ENCODE measurements at places on chromosomes 5 and 9.

GRCh38 chr5:147453875-147454814, 55.7 kb downstream of the DPYSL3 start:
- DNase-seq: peak; percentile 96

DNA sequence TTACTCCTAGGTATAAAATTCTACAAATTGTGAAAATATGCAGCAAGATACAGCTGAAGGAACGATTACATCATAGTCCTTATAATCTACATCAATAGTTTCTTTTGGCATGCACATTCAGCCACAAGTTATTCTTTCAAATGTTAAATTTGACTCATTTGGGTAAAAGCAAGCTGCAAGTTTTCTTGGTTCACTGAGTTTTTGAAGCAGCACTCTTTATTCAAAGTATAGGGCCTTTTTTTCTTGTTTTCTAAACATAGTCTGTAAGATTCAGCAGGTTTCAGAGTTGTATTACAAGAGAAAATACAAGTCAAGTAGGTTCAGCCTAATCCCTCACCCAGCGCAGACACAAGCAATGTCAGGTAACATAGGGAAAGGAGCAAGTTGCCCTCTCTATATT, 981.5 kb downstream of the PTPRD start:
- no peak for DNase-seq

GRCh38 chr9:12318732-12319685, 374.2 kb upstream of the TYRP1 start:
- DNase-seq: no peak

DNA sequence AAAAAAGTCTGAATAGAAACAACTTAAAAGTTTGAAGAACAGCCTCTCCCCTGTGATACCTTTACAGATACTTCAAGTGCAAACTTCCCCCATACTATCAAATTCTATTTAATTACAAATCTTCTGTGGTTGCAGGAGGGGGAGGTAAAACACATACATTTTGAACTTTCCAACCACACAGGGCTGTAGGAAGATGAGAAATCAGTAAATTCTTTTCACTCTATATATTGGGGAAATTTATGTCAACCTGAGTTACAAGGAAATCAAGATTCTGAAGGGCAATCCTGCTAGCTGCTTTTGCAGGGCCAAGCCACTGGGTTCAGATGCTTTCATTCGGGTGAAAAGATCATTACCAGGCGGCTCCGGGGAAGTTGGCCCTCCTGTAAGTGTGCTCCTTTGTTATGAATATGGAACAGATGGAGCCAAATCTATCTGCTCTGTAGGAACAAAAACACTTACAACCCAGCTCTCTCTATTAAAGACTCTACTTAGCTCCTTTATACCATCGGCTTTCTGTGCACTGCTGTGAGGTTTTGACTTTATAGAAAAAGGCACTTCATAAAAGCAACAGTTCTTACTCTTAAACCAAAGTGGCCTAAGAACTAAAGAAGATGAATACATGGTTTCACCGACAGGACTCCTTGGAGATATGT, 269.1 kb downstream of the EFNA5 start:
- DNase-seq: no peak

GRCh38 chr9:136122425-136123383, 4.0 kb upstream of the TMEM250 start:
- peak; percentile 86 for DNase-seq

- no peak for DNase-seq
These were observed 1499.6 kb downstream of the EFNA5 start for GRCh38 chr5:106171132-106171531.

- no peak for DNase-seq
These were observed 427.8 kb downstream of the CDH9 start for GRCh38 chr5:26610577-26610976.

- no peak for DNase-seq
These were observed 22.1 kb downstream of the GOLM1 start for GRCh38 chr9:86077276-86077675.

- no peak for DNase-seq
These were observed 364.1 kb downstream of the PRELID2 start for GRCh38 chr5:145471026-145471425.

DNA sequence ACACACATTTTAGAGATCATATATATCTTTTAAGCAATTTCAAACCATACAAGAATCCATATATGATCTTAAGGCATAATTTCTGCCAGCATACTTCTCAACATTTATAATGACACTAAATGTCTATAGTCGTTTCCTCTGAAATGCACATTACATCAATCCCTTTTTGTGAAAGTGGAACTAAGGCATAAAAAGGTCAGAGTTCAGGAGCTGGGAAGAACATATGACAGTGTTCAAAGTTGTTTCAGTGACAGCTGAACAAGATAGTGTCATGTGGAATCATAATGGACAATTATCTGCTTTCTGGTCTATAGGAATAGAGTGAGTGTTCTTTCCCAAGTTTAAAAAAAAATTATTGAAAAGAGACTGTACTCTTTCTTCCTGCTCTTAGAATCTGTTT, 2.4 kb upstream of the MOB3B start:
- DNase-seq: no peak

DNA sequence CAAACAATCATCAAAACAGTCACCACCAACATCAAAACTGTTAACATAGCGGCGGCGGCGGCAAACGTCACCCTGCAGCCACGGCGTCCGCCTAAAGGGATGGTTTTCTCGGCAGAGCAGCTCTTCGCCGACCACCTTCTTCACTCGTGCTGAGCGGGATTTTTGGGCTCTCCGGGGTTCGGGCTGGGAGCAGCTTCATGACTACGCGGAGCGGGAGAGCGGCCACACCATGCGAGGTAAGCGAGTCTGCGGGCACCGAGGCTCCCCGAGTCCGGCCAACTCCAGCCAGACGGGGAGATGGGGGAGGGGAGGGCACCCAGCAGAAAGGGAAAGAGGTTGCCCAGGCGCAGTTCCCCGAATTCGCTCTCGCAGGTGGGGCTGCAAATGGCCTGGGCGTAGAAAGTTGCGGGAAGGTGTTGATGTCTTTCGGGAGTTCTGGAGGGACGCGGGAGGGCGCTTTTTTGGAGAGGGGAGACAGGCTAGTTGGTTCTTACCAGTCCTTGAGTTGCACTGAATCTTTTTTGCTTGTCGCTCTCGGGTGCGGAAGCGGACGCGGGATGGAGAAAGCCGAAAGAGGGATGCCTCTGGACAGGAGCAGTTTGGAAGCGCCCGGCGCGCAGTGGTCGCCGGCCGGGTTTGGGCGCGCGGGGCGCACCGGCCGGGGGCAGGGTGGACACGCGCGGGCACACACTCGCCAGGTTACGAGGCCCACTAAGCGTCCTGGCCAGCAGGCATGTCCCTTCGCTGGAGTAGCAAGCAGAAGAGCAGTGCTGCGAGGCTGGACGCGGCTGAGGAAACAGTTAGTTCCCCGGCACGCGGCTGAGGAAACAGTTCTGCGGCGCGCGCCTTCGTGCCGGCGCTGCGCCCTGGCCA, 849 bp downstream of the RORB start:
- peak; percentile 65 for DNase-seq

DNA sequence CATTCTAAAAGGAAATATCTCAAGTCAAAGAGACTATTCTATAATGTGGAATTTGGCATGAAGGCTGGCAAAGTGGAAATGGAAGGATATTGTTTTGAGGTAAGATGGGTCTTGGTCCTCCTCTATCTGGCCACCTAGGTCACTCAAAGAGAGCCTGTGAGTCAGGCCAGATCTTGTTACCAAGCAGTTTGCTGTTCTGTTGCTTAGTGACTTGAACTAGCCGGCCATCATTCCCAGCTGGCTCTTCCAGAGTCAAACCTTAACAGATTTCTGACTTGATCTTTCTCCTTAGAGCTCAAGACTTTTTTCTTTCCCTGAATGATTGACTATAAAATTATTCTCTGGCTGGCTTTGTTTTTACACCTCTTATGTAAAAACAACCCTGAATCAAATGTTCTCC, 136.1 kb downstream of the PDE4D start:
- DNase-seq: no peak

DNA sequence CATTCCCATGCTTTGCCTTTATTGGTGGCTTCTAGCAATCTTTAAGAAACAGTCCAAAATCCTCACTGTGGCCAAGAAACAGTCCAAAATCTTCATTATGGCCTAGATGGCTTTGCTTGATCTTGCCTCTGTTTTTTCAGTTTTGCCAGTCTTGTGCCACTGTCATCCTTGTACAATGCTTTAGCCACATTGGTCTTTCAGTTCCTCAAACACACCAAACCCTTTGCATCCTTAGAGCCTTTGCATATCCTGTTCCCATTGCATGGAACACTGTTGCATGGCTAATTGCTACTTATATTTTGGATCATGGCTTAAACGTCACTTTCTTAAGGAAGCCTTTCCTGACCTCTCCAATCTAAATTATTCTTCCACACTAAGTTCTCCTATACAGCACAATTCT, 22.1 kb downstream of the MRRF start:
- DNase-seq: no peak

DNA sequence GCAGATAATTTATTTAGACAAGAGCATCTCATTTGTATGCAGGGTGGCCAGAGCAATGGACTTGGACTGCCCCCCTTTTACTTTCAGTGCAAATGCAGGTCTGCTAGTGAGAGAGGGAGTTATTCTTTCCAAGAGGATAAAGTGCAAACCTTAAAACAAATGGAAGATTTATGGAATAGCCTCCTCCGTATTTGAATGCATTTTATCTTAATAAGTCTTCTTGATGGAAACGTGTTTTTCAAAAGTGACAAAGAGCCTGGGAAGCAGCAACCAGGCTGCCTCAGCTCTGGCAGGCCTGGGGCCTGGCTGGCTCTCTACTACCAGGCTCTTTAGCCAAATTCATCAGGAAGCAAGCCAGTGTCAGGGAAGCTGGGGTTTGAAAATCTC, 6.8 kb downstream of the NR2F1 start:
- no peak for DNase-seq

DNA sequence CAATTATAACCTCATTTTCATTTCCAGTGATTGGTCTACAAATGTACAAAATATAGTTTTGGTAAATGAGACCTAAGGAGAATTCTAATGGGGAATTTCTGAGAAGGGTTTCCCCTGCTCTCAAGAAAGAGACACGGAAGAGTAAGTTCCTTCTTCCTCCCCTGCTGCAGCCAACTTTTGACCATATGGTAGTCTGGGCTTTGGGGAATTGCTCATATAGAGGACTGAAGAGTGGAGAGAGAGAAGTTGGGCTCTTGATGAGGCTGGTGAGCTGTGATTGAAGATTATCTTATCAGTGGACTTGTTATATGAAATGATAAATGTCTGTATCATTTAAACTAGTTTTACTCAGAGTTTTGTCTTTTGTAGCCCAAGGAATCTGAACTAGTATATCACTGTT, 4.3 kb upstream of the LNPEP start:
- no peak for DNase-seq

GRCh38 chr9:1100945-1101344, 50.8 kb downstream of the DMRT2 start:
- DNase-seq: peak; percentile 67

DNA sequence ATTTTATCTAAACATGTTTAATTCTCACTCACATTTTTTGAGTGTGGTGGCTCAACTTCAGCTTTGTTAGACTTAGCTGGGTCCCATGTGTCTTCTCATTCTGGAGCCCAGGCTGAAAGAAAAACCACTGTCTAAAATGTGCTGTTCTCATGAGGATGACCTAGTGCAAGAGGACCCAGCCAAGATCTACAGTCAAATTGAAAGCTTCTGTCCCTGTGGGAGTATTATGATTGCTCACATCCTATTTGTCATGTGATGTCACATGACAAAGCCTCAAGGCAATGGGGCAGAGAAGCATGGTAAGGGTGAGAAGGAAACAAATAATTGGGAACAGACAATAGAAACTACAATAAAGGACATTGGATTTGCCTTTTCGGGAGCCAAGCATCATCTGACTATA, 113.4 kb upstream of the ASTN2 start:
- DNase-seq: no peak

GRCh38 chr5:23684103-23684502, 176.7 kb downstream of the PRDM9 start:
- no peak for DNase-seq

GRCh38 chr9:134965851-134966250, 48.1 kb upstream of the FCN1 start:
- peak; percentile 21 for DNase-seq

DNA sequence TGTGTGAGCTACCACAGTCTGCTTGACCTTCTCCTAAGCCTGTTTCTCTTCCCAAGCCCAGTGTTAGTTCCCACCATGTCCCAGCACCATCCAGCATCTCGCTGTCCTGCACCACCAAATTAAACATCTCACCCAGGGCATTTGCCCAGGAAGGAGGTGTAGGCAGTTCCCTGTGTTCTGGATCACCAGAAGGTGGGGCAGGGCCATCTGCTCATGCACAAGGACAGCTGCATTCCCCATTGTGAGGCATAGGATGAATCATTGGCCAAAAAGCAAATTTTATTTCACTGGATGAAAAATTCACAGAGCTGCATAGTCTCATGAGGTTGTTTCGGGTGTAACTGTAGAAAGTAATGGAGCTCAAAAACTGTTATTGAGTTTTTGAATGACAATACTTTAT, 89.5 kb upstream of the GRIA1 start:
- DNase-seq: no peak

DNA sequence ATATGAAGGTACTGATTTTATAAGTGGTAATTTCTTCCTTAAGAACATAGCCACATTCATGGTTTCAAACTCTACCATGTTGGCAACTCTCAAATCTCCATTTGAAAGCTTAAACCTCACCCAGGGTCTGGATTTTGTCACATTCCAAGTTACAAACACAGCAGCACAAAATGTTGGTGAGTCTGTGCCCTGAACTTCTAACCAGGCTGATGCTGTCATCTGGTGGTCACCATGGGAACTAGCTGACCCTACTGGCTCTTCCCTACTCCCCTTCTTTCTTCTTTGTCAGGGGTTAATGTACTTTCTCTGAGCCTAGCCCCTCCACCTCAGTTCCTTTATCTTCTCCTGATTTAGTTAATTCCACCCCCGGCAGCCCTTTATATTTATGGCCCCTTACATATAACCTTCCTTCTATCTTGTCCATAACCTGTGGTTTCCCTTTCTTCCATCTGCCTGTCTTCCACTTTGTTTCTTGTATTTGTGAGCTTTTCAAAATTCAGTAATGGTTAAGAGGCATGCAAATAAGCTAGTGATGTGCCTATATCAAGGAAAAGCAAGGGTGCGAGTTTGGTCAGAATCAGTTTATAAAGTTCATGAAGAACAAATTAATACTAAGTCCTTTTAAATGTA, 35.9 kb downstream of the TGFBR1 start:
- no peak for DNase-seq

GRCh38 chr5:104573949-104574709, 1011.5 kb upstream of the NUDT12 start:
- no peak for DNase-seq

GRCh38 chr5:52787600-52788504, at the start of the genes ITGA1 and PELO:
Gene ITGA1, plus strand, starts transcription at chr5:52787916. Its CDS starts 438 bp downstream, at chr5:52788354.
Gene PELO, plus strand, starts transcription at chr5:52787916. Its CDS starts 12,479 bp downstream, at chr5:52800395.
- DNase-seq: peak; percentile 85

Data from right forelimb (tissue), 1 donor.